ENCODE measurements at places on chromosomes 11 and 22.

- DNase-seq: no peak
Observed at GRCh38 chr11:87391496-87391895, 353.8 kb downstream of the TMEM135 start.

- no peak for DNase-seq
Observed at GRCh38 chr22:49815641-49816091, 12.0 kb downstream of the BRD1 start.

GRCh38 chr11:117570701-117571100 lies 226.3 kb downstream of the DSCAML1 start:
- DNase-seq: peak; percentile 12

DNA sequence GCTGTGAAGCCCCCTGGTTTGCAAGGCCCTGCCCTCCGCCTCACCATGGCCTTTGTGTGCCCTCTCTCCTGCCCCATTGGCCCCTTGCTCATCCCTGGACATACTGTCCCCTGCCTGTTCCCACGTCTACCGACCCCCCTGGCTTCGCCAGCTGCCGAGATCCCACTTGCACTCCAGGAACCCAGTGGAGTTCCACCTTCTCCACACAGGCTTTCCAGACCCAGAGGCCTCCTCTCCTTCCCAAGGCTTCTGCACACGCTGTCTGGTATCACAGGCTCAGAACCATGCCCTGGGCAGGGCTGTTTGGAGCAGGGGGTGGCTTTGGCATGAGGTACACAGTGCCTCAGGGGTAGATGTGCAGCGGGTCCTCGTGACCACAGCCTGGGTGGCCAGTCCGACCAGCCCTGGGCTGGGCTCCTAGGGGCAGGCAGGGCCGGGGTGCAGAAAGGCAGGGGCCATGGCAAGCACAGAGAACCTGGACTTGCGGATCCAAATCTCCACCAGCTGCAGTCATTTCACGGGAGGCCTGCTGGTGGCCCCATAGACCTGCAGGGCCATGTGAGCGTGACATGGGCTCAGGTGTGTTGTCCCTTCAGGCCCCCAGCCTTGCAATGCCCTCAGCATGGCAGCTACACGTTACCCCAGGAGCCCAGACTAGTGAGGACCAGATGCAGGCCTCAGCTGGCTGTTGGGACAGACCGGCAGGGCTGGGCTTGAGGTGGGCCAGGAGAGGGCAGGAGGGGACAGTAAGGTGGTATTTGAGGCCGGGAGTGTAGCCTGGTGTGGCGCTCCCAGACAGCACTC lies 9.5 kb downstream of the GRK2 start:
- no peak for DNase-seq
